ENCODE measurements at places on chromosomes 7 and 10.

- no peak for DNase-seq
Measured at GRCh38 chr7:126026421-126027088, 1096.9 kb upstream of the POT1 start.

DNA sequence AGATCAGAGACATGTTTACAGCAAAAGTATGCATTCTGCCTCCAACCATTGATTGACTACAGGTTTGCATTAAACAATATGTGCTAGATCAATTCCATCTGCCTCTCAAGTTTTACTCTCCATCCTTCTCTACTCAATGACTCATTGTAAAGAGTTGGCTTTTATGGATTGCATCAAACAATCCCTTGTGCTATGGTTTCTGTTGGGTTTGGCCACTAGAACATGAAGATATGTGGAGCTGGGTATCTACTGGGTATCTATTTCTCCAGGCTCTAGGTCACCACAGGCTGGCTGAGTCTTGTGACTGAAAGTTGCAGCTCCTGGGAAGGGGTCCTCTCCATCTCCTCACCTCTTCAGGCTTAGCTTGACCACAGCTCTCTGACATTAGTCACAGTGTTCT lies 204.7 kb downstream of the DGKI start:
- DNase-seq: no peak

DNA sequence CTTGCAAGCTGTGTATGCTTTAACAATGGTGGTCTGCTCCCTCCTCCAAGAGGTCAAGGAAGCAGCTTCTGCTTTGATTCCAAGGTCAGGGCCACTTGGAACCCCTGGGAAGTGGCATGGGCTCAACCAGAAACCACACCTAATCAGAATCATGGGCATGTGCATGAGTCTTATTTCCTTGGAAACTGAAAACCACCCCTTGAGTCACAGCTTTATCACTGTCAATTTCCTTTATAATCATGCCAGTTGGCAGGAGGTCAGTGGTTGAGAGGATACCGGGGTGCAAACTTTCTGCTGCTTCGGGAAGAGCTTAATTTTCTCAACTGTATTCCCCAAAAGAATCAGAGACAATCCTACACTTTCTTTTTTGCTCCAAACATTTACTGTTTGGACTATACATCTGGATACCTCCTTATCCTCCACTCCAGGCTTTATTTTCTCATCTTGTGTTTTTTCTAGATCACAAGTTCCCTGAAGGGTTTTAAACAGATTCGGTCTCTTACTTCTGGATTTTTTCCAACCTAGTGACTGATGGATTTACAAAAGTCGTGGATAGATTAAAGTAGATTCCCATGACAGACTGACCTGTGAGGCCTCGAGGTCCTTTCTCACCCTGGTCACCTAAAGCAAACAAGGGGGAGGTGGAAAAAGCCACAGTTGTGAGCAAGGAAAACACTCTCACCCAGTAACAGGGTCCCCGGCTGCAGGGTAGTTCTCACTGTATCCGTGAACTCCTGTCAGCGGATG lies 36.0 kb downstream of the COL17A1 start:
- DNase-seq: no peak

DNA sequence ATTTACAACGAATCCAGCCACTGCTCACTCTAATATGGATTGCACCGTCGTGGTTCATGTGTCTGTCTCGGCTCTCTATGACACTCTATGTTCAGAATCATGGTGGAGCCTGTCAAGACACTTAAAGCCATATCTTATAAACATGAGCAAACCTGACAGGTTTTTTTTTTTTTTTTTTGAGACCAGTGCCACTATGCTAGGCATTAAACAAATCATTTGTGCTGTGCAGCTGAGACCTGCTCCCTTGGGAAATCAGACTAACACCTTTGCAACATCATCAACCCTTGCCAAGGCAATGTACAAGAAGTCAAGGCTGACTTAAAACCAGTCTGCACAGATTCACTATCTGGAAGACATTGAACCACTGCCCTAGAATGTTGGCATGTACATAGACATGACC lies 181.2 kb upstream of the ANK3 start:
- DNase-seq: no peak

DNA sequence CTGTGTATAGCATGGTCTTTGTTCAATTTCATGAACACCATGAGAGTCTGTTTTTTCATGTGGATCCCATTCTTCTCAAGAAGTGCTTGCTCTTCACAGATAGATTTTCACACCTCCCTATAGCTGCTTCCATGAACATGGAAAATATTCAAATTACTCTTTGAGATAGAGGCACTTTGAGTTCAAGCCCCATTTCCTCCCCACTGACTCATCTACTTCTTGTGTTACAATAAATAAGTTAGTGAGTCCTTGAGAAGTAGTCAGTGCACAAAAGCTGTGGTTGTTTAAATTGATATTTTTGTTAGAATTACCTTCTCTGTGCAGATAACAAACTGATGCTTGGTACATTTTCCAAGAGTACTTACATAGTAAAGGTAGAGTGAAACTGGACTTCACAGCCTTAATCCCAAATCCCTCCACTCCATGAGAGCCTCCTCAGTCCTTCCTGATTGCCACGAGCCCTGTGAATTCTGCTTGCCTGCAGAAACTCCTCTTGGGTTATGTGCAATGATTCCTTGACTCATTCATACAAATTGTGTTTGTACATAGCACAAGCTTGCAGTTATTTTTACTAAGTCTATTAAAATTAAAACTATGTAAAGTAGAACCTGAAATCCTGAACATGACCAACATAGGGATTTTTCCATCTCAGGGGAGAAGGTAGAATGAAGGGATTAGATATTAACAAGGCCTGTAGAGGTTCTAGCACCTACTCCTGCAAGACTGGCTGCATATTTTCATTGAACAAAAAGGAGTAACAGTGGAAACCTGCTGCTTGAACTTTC lies 496.2 kb downstream of the TNS3 start:
- no peak for DNase-seq

GRCh38 chr10:26336979-26337378 lies 101.2 kb upstream of the APBB1IP start:
- no peak for DNase-seq

GRCh38 chr7:75866489-75867389 lies 12.1 kb upstream of the RHBDD2 start:
- DNase-seq: no peak
